A549 (cell line): ENCODE measurements at places on chromosomes 7 and 10.

GRCh38 chr7:96202102-96202501 is 119.8 kb downstream of the SLC25A13 start:
- DNase-seq, result no peak

- no peak for DNase-seq
Measured at GRCh38 chr7:106768324-106768751, 96.7 kb upstream of the PIK3CG start.

GRCh38 chr10:69963178-69963834 is 89.3 kb upstream of the MACROH2A2 start:
- no peak for DNase-seq

GRCh38 chr10:23088609-23089008 is 6.8 kb upstream of the MSRB2 start:
- no peak for DNase-seq
